ENCODE measurements at places on chromosomes 3 and 15. TPM values are rescaled to one million over a fixed set of nuclear protein-coding genes. Genes with fewer than 3 reads are reported as not detected.
A peak's percentile ranks its signal among the peaks of the same experiment; 100 is the strongest.

ACAD11 gene
- total RNA-seq, result 24.7 TPM

DNA sequence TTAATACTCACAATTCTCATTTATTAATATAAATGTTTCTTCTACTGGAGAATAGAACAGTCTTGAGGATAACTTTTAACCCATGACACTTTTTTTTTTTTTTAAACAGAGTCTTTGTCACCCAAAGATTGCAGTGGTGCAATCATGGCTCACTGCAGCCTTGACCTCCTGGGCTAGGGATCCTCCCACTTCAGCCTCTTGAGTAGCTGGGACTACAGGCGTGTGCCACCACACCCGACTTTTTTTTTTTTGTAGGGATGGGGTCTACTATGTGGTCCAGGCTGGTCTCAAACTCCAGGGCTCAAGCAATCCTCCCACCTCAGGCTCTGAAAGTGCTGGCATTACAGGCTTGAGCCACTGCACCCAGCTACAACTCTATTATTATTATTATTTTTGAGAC, 34.5 kb downstream of the PIK3CB start:
- no peak for DNase-seq

GRCh38 chr3:125055331-125055912, 375 bp downstream of the HEG1 start:
- peak; percentile 40 for DNase-seq

GRCh38 chr3:10329495-10330015, 8.6 kb upstream of the SEC13 start:
- no peak for DNase-seq

ANKRD34C gene
- not detected for total RNA-seq

DNA sequence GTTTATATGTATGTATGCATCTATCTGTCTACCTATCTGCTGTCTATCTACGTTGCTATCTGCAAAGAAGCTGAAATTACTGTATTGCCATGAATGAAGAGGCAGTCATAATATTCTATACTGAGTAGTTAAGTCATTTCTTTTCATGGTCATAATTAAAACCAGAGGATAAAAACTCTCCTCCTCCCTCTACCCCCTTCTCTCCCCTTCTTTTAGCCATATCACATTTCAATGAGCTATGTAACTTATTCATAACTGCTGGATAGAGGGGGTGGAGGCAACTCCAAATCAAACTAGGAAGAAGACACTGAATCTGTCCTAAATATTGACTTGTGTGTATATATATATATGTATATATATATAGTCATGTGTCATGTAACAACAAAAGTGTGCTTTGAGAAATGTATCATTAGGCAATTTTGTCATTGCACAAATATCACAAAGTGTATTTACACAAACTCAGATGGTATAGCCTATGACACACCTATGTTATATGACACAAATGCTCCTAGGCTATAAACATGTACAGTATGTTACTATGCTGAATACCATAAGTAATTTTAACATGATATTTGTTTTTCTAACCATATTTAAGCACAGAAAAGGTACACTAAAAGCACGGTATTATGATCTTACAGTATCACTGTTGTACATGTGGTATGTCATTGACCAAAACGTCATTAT, 229.7 kb upstream of the KCNMB2 start:
- DNase-seq, result no peak

- no peak for DNase-seq
These were observed 665.4 kb downstream of the NLGN1 start for GRCh38 chr3:174062923-174063322.

- DNase-seq, result peak; percentile 75
These were observed 130.3 kb downstream of the GHSR start for GRCh38 chr3:172317984-172318383.

DNA sequence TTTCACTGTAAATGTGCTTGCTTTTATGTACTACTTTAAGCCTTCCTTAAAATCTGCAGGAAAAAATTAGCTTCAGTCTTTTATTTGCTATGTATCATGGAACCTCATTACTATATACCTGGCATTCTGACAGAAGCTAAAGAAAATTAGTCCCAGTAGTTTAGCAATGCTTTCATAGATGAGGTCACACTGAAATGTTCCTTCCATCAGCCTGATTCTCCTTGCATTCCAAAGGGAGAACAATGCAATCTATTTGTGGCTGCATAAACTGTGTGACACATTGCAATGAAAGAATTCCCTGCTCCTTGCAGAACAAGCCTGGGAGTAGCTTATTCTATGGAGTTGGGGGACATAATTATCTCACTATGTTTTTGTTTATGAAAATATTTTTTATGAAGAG, 691.5 kb upstream of the ARPP21 start:
- DNase-seq, result no peak

SOX14 gene
- total RNA-seq, result not detected
